Dermis microvascular lymphatic vessel endothelial cell (primary cell): ENCODE measurements at places on chromosomes 2 and 18. TPM values are rescaled to one million over a fixed set of nuclear protein-coding genes. Genes with fewer than 3 reads are reported as not detected.

Gene CNTNAP5
- total RNA-seq: not detected in 2 replicates

Gene ASXL3
- total RNA-seq: 0.13 and 0.76 TPM in 2 replicates

Gene FSIP2
- under 0.01 TPM in 2 replicates for total RNA-seq

Gene OSBPL1A
- total RNA-seq: 10.8 and 13.9 TPM in 2 replicates

Gene CFAP65
- total RNA-seq: not detected in 2 replicates

Gene SCN9A
- 0.25 and 0.51 TPM in 2 replicates for total RNA-seq

Gene CD8B2
- total RNA-seq: not detected in 2 replicates

Gene DOK6
- 0.51 and 2.3 TPM in 2 replicates for total RNA-seq

Gene ITPRIPL1
- 4.0 and 4.4 TPM in 2 replicates for total RNA-seq

Gene ARPC2
- total RNA-seq: 256 and 269 TPM in 2 replicates

Gene KDSR
- total RNA-seq: 11.3 and 20.7 TPM in 2 replicates

Gene PLCL1
- total RNA-seq: 0.76 and 1.0 TPM in 2 replicates

Gene FAM237A
- total RNA-seq: not detected in 2 replicates

Gene CYP27C1
- under 0.01 TPM in 1 of 2 replicates, not detected in the other for total RNA-seq

Gene NEB
- 0.39 and 0.63 TPM in 2 replicates for total RNA-seq

Gene CD207
- under 0.01 TPM in 2 replicates for total RNA-seq

Gene OTX1
- total RNA-seq: under 0.01 TPM in 1 of 2 replicates, not detected in the other

Gene CHRND
- total RNA-seq: not detected in 2 replicates

Gene CCDC178
- 0.51 TPM in 2 replicates for total RNA-seq

Gene XDH
- total RNA-seq: not detected in 2 replicates

Gene COPS7B
- 11.2 and 15.8 TPM in 2 replicates for total RNA-seq

Gene MBD2
- 21.2 and 22.6 TPM in 2 replicates for total RNA-seq

Gene NEUROD1
- not detected in 2 replicates for total RNA-seq

Gene LYG2
- not detected in 2 replicates for total RNA-seq

Gene POU3F3
- total RNA-seq: not detected in 2 replicates

Gene CDK15
- total RNA-seq: not detected in 2 replicates

Gene ABCB11
- total RNA-seq: not detected in 2 replicates

Gene RSAD2
- total RNA-seq: 0.25 and 0.39 TPM in 2 replicates

Gene SOX11
- total RNA-seq: not detected in 2 replicates

Gene PASK
- 5.8 and 13.0 TPM in 2 replicates for total RNA-seq

Gene SP5
- not detected in 2 replicates for total RNA-seq

Gene HSPE1
- 30.1 and 63.0 TPM in 2 replicates for total RNA-seq

Gene CTAGE1
- total RNA-seq: not detected in 2 replicates

Gene IL36RN
- not detected in 2 replicates for total RNA-seq

Gene FBLN7
- 1.5 and 6.6 TPM in 2 replicates for total RNA-seq

Gene SCN7A
- not detected in 2 replicates for total RNA-seq

Gene FBXO15
- total RNA-seq: 0.13 TPM in 2 replicates

Gene PLA2R1
- 16.2 and 26.9 TPM in 2 replicates for total RNA-seq

Gene OTOF
- 20.7 and 20.8 TPM in 2 replicates for total RNA-seq

Gene SERPINB12
- not detected in 2 replicates for total RNA-seq

Gene RHBDD1
- 4.6 and 7.3 TPM in 2 replicates for total RNA-seq

Gene FOXI3
- total RNA-seq: not detected in 2 replicates

Gene MAP3K19
- not detected in 2 replicates for total RNA-seq

Gene LINC00305
- not detected in 2 replicates for total RNA-seq

Gene SKOR2
- total RNA-seq: not detected in 2 replicates

Gene AGXT
- total RNA-seq: not detected in 2 replicates
